ENCODE measurements at places on chromosomes 2 and 18. TPM values are rescaled to one million over a fixed set of nuclear protein-coding genes. Genes with fewer than 3 reads are reported as not detected.

DNA sequence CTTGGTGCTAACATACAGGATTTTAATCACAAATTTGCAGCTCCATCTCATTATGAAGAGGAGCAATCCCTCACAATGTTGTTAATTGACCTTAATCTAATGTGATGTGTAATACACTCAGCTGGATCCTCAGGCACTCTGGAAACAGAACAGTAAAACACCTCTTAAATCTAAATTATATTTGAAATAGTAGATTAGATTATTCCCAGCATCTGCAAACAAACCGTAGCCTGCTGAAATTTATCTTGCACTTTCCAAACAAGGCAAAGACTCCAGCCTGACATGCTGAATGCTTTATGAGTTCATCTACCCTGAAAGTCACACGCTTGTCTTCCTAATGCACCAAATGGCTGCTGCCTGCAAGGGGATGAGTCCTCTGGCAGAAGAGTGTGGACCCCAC lies 402.3 kb upstream of the GYPC start:
- no peak for DNase-seq

GRCh38 chr18:14940735-14941134 lies 192.8 kb downstream of the ANKRD30B start:
- DNase-seq: no peak

GRCh38 chr2:27993402-27993787 lies 102.9 kb downstream of the BABAM2 start:
- DNase-seq: no peak

GRCh38 chr2:240220371-240220770 lies 79.9 kb upstream of the OTOS start:
- no peak for DNase-seq

- no peak for DNase-seq
Measured at GRCh38 chr18:13165636-13166423, 52.7 kb upstream of the LDLRAD4 start.

GRCh38 chr2:238882082-238882755 lies 34.3 kb downstream of the TWIST2 start:
- DNase-seq: no peak

DNA sequence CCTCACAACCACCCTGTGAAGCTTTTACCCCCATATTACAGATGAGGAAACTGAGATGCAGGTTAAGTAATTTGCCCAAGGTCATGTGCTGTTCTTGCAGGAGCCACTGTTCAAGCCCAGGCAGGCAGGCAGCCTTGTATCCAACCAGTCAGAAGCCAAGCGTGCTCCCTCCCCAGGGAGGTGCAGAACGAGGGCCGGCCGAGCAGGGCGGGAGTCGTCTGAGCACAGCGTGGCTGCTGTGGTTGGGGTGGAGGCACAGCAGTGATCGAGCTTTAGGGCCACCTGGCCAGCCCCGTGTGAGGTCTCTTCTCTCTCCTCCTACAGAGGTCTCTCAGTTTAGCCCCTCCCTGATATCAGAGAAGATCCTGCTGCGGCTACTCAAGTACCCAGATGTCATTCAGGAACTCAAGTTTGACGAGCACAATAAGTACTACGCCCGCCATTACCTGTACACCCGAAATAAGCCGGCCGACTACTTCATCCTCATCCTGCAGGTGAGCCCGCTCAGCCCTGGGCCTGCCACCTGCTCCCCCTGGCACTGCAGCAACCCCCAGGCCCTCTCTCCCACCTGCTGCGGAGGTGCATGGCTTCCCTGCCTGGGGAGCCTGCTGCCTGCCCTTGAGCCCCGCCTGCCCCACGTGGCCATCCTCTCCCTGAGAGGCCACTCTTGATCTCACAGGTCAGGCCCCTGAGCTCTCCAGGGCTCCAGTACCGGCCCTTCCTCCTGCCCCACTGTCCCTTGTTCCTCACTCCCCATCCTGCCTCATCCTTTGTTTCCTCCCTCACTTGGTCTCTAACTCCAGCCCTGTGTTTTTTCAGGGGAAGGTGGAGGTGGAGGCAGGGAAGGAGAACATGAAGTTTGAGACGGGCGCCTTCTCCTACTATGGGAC lies 17.1 kb upstream of the CNNM3 start:
- DNase-seq: no peak

- no peak for DNase-seq
Measured at GRCh38 chr2:204315236-204315662, 230.0 kb upstream of the PARD3B start.

DNA sequence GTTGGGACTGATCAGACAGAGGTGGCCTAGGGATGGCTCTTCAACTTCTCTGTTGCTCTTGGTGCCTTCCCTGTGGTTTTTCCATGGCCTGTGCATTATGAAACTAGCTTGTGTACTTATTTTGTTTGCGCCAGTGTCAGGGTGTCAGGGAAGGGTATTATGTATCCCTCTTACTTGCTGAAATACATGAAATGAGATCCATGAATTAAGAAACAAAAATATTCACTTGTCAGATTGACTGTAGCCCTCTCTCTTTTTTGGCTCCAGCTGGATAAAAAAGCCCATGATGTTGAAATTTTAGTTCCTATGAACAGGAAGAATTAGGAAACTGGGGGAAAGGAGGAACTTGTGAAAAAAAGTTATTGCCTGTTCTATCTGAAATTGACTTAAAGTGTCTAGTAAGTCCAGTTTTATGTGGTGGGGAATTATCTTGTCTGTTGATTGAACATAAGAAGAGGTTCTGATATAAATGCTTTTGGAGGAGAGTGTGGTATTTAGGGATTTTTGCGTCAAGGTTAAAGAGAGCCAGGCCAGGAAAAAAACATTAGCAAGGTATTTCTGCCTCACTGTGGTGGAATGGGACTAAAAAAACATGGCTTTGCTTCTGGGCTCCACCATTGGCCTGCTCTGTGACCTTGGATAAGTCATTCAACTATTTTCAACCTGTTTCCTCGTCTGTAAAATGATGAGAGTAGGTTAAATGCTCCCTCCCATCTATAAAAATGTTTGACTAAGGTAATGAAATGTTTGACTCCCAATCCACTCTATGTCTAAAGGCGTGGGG lies 12.0 kb downstream of the UGP2 start:
- no peak for DNase-seq

GRCh38 chr18:295756-296490 lies 28.1 kb upstream of the THOC1 start:
- DNase-seq: no peak

DNA sequence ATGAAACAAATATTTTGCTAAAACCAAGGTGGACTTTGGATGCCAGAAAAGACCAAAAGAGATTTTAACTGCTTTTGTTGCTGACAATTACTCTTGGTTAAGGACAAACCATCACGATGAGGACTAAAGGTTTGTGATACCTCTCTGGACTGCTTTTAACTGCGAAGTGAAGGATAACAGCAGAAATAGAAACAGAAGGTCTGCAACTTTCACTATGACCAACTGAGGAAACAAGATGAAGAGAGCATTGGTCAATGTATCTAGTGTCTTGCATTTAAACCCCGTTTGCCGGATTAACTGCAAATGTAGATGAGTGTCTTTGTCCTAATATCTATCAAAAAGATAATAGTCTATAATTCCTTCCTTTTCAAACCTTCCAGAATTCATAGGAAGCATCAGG lies 541.7 kb downstream of the ERBB4 start:
- no peak for DNase-seq

DNA sequence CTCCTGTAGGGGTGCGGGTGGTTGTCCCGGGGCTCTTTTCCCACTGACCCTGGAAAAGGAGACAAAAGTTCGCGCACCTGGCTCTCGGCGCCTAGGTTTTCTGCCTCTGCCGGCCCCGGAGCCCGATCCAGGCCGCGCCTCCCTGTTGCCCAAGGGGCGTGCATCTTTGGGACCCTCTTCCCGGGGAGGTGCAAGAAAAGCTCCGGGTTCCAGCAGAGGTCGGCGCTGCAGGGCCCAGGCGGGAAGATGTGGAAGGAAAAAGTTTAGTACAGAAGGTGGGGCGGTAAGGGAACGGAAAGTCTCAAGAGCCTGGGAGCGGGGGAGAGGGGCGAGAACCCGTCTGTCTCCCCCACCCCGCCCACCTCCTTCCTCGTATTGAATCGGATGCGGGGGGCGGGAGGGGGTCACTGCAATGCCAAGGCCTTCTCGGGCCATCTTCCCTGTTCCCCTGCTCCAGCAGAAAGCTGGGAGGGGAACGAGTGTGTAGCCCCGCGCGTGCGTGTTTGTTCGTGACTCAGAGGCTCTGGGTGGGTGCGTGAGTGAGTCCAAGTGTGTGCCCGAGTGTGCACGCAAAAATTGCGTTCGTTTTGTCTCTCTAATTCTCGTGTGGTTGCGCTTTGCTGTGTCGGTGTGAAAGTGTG lies 6.3 kb upstream of the EN1 start:
- no peak for DNase-seq

GRCh38 chr18:9513971-9514512 lies 38.7 kb downstream of the RALBP1 start:
- DNase-seq: no peak

- peak; percentile 88 for DNase-seq
Measured at GRCh38 chr2:61470965-61471904, at the start of gene USP34. Gene USP34 (minus strand): TSS chr2:61471087. CDS start chr2:61470692, 395 bp downstream.

GRCh38 chr2:191148281-191148680 lies 2.5 kb downstream of the STAT4 start:
- DNase-seq: no peak

DNA sequence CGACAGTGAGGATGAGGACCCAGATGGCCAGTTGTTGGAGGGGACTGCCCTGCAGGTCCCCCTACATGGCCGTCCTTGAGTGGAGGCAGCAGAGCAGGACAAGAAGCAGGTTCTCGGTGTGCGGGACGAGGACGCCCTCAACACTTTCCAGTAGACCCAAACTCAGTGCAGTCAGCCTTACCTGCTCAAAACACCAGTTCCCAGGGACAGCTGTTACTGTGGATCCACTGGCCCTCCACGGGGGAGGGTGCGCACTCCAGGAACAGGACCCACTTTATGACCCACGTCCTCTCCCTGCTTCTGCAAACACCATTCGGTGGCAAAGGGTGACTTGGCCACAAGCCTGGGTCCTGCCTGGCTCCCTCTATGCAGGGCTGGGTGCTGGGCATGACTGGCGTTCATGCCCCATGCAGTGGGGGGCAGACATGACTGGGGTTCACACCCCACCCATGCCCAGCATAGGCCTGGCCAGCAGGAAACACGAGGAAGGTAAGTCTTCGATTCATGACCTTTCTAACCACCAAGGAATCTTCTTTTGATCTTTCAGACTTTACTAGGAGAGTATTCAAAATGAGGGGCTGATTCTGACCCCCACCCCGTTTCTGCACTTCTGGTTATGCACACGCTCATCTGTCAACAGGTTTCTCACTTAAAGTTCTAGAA lies 233.7 kb downstream of the HDAC4 start:
- no peak for DNase-seq

AMER3 gene
- 7.0 TPM for total RNA-seq

FTCDNL1 gene
- 1.2 TPM for total RNA-seq

DDX18 gene
- 65.5 TPM for total RNA-seq

FER1L5 gene
- 1.0 TPM for total RNA-seq

AGAP1 gene
- 47.2 TPM for total RNA-seq
